Fibroblast of lung (primary cell): ENCODE measurements at places on chromosomes 3 and 15. TPM values are rescaled to one million over a fixed set of nuclear protein-coding genes. Genes with fewer than 3 reads are reported as not detected.

GRCh38 chr15:99105514-99106341 lies 848 bp downstream of the SYNM start:
- DNase-seq, result peak; percentile 74

- no peak for DNase-seq
Measured at GRCh38 chr15:63913786-63914315, 80.1 kb upstream of the HERC1 start.

- DNase-seq, result no peak
Measured at GRCh38 chr15:24943361-24943760, 11.4 kb upstream of the SNRPN start.

DNA sequence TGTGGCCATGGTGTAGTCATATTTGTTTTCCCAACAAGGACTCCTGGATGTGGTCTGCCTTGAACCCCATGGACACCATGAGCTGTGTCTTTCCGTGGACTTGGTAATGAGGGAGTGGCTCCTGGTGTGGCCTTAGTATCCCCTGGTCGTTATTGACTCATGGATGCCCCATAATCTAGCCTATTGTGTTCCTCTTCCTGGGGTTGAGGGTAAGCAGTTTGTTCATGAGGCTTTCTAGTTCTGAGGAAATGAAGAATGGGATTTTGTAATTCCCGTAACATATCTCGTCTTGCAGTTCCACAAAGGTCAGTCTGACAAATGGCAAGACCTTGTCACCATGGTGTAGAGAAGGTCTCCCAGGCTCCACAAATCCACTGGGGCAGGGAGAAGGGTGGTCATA lies 22.6 kb downstream of the RAB7A start:
- no peak for DNase-seq

GRCh38 chr15:39907216-39907615 lies 12.8 kb downstream of the GPR176 start:
- DNase-seq, result peak; percentile 73

DNA sequence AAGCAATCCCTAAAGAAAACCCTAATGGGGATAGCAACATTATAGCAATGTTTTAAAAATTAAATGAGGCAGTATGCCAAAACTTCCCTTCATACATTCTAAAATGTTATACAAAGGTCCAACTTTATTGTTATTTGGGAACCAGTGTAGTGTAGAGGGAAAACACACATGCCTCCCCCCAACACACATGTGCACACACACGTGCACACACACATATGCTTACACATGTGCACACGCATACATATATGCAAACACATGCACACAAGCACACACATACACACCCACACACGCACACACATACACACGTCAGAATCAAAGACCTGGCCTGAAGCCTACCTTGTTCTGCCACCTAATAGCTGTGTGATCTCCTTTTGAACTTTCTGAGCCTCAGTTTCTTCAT lies 83.3 kb downstream of the SCN11A start:
- no peak for DNase-seq

DNA sequence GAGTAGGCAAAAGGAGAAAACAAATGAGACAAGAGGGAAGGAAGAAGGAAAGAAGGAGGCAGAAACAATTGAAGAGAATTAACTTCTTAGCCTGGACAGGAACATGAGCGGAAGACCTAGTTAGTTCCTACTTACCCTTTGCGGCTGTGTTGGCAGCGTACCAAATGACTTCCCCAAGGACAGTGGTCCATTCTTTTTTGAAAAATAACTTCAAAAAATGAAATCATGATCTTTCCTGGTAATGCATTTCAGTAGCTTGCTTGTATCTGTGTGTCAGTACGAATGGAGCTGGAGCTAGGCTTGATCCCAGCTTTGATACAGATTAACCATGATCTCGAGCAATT lies 41.5 kb upstream of the CFAP161 start:
- no peak for DNase-seq

Gene TM6SF1
- 2.3 and 3.6 TPM in 2 replicates for total RNA-seq
